ENCODE measurements at places on chromosomes 11 and 22.

GRCh38 chr11:86046116-86046515, 22.8 kb downstream of the PICALM start:
- ATAC-seq, result no peak

DNA sequence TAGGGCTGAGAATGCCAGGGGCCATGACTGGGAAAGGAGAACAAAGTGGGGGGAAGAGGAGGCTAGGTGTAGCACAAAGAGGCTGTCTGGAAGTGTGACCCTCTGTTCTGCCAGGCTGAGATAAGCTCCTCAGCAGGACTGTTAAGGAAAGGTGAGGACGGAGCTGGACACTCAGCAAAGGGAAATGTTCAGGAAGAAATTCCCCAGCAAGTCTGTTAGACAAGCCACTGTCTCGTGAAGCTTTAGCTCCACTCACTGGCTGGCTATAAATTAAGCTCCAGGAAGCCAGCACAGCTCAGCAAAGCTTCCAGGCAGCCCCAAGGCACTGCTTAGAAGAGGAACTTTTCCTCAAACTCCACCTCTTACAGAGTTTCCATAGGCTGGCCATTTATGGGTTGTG, 181.2 kb upstream of the API5 start:
- no peak for ATAC-seq

- ATAC-seq, result no peak
Measured at GRCh38 chr11:108223348-108224149, 682 bp downstream of the ATM start.

GRCh38 chr11:45025716-45026492, 75.2 kb upstream of the TP53I11 start:
- ATAC-seq, result peak; percentile 61

- ATAC-seq, result no peak
Measured at GRCh38 chr11:116895048-116895757, 57.8 kb upstream of the APOA1 start.

DNA sequence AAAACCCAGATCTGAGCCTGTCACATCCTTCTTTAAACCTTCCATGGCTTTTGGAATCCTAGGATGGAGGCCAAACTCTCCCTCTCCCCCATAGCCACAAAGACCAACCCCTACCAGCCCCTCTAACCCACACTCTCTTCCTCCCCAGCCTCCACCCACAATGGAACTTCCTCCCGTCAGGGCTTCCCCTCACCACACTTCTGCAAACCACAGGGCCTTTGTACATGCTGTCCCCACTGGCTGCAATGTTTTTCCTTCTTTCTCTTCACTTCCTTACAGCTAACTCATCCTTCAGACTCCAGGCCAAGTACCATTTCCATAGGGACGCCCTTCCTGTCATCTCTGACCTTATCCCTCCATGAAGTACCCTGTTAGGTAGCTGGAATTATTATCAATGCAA, 393.5 kb downstream of the MN1 start:
- ATAC-seq, result no peak

GRCh38 chr11:109148669-109149068, 273.3 kb upstream of the C11orf87 start:
- no peak for ATAC-seq

DNA sequence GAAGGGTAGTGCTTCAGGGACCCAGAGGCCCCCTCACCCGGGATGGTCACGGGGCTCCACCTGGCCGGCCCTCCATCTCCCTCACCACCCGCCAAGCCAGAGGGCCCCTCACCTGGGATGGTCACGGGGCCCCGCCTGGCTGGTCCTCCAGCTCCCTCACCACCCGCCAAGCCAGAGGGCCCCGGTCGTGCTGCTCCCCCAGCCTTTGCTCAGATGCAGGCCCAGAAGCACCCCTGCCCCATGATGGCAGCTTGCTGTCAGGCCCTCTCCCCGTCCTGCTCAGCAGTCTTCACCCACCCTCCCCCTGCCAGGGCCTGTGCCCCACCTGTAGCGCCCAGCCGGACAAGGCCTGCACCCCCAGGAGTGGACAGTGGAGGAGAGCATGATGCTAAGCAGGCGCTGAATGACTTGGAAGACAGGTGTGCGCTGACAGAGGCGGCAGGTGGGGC, 7.3 kb downstream of the DENND6B start:
- ATAC-seq, result no peak

DNA sequence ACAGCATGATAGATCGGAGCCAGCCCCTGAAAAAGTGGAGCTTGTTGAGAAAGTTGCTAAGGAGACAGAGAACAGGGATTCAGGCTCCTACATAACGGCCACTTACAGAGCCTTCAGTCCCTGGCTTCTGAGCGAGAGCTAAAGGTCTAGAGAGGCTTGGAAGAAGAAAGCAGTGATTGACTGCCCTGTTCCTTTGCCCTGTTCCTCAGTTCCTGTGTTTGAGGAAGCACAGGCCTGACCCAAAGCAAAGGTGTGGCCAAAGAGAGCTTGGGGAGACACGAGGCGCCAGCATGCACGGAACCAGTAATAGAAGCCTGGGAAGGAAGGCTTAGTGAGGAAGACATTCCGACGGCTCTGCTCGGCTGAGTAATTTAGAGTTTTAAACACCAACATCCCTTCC, 74.1 kb upstream of the CSNK2A3 start:
- peak; percentile 51 for ATAC-seq

DNA sequence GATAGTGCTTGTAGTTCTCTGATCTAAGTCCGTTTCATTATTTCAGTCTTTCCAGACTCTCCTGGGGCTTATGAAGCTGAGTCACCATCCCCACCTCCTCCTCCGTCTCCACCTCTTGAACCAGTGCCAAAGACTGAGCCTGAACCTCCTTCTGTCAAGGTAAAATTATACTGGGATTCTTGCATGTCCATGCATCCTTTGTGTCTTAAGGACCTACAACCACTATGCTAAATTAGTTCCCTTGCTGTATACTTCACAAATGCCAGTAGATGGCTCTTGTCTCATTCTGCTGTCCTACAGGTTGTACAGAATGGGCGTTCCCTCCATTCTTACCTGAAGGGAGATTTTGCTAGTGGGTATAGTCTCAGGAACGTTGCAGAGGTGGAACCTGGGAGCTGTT, 42.2 kb downstream of the POLD3 start:
- ATAC-seq, result peak; percentile 28

DNA sequence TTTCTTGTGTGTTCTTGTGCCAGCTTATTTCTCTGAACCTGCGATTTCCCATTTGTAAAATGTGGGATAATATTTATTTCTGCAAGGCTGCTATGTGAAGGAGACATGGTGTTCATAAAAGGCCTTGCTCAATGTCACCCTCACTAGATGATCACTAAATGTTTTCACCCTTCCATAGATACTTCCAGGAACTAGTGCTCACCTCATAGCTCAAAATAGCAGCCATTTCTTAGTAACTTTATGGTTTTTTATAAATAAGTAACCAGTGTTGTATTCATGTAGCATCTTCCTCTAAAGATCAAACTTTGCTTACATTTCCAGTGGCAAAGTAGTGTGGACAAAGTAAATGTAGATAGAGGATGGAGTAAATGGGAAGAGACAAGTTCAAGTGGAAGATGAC, 23.8 kb downstream of the SYTL2 start:
- no peak for ATAC-seq

DNA sequence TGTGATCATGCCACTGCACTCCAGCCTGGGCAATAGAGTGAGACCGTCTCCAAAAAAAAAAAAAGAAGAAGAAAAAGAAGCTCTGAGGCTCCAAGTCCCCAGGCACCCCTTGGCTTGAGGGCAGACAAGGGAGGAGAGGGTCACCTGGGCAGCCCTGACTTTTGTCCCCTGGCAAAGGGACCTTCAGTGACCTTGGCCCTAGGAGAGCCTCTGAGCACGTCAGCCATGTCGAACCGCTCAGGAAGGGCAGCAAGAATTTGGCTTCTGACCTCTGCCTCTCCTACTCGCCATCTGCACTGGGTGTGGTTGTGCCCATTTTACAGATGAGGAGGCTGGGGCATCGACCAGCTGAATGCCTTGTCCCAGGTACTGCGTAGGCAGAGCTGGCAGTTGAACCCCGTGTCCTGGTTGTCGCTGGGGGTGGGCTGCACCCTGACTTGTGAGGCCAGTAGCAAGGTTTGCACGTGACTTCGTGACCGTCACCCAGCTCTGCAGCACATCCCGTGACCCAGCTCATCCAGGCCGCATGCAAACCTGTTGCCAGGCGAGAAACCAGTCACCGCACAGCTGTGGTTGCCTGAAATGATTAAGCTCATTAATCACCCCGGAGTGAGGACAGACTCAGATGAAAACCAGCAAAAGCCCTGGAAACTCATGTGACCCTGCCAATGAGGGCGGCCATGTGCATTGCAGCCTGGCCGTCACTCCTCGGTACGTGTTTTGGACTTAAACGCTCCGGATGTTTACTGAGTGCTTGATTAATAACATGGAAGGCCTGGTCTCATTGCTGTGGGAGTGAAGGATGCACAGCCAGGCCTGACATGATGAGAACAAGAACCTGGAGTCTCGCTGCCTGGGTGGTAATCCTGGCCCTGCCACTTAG, 47.7 kb upstream of the PPP6R3 start:
- peak; percentile 58 for ATAC-seq

GRCh38 chr22:49825944-49826602, 1.6 kb downstream of the BRD1 start:
- ATAC-seq, result no peak

- no peak for ATAC-seq
Measured at GRCh38 chr22:28801845-28802594, 1.7 kb upstream of the XBP1 start.

DNA sequence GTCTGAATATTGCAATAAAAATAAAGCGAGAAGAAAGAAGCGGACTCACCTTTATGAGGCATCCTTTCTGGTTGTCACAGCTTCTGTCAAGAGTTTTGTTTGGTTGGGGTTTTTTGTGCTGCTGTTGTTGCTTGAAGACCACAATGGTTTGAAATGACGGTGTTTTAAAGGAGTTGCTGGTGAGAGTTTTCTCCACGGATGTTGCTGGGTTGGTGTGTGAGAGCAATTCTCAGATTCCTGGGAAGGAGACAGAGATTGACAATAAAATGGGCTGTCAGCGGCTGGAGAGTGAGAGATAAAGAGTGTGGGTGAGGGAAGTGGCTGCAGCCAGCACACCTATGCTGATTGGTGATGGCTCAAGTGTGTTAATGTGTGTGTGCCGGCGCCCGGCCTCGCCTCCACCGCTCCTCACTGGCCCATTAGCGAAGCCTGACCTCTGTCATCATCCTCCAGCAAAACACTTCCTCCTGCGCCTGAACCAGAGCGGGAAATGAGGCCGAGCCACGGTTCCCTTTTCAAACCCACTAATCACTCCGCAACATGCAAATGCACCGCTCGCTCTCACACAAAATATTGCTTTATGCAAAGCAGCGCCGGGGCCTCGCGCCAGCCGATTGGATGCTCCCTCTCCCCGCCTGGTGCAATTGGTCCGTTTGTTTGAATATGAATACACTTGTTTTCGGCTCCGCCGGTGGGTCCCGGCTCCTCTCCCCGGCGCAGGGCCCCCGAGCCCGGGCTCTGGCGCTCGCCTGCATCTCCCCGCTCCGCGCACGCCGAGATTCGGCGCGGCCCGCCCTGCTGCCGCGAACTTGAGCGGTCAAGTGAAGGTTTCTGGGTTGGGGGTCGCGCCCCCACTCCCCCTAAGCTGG, at the start of gene PAX6:
PAX6 (minus strand) TSS at position 544 of the 869 bp plus-strand sequence. CDS start 4,911 bp downstream, outside the sequence.
- ATAC-seq, result no peak

- peak; percentile 32 for ATAC-seq
Measured at GRCh38 chr22:16601437-16602223, 9.0 kb upstream of the CCT8L2 start.

- ATAC-seq, result peak; percentile 78
Measured at GRCh38 chr11:17389211-17389956, 925 bp upstream of the KCNJ11 start.

DNA sequence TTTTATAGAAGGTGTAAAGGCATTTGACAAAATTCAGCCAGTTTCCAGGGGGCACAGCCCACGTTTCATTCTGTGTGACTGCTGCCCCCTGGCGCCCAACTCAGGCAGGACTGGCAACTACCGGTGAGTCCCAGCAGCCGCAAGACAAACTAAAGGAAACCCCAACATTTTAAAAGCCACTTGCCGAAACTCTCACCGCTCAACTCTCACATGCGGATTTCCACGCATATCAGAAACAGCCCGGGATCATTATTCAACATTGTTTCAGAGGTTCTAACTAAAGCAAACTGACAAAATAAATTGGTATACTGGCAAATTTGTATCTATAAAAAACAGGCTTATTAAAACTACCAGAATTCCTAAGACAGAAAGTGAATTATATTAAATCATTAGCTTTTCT, 48.2 kb downstream of the MORC2 start:
- ATAC-seq, result no peak

GRCh38 chr11:36300650-36301049, 4.6 kb downstream of the PRR5L start:
- ATAC-seq, result peak; percentile 48

- no peak for ATAC-seq
Measured at GRCh38 chr11:112583261-112583893, 322.7 kb upstream of the PLET1 start.

GRCh38 chr11:10938231-10938630, 80.4 kb upstream of the ZBED5 start:
- ATAC-seq, result no peak

GRCh38 chr11:88384004-88384668, 46.6 kb upstream of the CTSC start:
- ATAC-seq, result no peak

All from gastroesophageal sphincter (tissue), 4 donors.